ENCODE measurements at places on chromosomes 6 and 20. TPM values are rescaled to one million over a fixed set of nuclear protein-coding genes. Genes with fewer than 3 reads are reported as not detected.

DNA sequence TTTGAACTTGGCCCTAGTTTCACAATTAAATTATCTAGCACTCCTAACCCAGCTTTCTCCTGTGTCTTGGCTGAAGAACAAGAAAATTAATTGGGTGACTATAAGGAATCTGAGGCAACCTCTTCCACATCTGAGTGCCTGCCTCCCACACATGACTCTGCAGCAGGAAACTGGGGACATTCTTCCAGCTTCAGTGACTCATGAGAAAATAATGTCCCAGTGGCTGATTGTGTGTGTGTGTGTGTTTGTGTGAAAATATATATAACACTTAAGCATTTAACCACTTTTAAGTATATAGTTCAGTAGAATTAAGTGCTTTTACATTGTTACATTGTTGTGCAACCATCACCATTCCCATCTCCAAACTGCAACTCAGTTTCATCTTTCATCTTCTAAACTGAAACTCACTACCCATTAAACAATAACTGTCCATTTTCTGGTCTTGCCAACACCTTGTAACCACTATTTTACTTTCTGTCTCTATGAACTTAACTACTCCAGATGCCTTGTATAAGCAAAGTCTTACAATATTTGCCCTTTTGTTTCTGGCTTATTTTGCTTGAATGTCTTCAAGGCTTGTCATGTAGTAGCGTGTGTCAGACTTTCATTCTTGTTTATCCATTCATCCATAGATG is 8.7 kb downstream of the TRIM38 start:
- DNase-seq: no peak

Gene ALDH5A1
- 5.1 TPM for total RNA-seq

Gene SPINT4
- total RNA-seq: not detected

GRCh38 chr6:29887819-29888776 is 54.2 kb upstream of the HLA-A start:
- peak; percentile 71 for DNase-seq

DNA sequence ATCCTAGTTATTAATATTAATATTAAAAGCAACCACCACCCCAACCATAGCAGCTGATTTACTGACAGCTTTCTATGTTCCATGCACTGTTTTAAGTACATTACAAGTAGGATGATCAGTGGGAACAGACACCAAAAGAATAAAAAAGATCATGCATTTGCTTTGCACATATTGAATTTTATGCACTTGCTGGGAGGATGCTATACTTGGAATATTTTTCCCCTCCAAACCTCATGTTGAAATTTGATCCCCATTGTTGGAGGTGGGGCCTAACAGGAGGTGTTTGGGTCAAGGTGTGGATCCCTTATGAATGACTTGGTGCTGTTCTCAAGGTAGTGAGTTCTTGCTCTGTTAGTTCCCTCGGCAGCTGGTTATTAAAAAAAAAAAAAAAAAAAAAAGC is 178.9 kb upstream of the MYLIP start:
- DNase-seq: no peak

Measured in WTC11 (cell line).